ENCODE measurements at places on chromosomes 5 and 9.
A peak's percentile ranks its signal among the peaks of the same experiment; 100 is the strongest.

DNA sequence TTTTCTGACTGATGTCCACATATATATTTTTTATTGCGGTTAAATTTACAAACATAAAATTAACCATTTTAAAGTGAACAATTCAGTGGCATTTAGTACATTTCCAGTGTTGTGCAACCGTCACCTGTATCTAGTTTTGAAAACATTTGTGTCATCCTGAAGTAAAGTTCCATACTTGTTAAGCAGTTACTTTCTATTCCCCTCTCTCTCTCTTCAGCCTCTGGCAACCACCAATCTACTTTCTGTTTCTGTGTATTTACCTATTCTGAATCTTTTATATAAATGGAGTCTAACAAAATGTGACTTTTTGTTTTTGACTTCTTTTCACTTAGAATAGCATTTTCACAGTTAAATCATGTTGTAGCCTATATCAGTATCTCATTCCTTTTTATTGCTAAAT is 480.1 kb upstream of the SMARCA2 start:
- DNase-seq = no peak

DNA sequence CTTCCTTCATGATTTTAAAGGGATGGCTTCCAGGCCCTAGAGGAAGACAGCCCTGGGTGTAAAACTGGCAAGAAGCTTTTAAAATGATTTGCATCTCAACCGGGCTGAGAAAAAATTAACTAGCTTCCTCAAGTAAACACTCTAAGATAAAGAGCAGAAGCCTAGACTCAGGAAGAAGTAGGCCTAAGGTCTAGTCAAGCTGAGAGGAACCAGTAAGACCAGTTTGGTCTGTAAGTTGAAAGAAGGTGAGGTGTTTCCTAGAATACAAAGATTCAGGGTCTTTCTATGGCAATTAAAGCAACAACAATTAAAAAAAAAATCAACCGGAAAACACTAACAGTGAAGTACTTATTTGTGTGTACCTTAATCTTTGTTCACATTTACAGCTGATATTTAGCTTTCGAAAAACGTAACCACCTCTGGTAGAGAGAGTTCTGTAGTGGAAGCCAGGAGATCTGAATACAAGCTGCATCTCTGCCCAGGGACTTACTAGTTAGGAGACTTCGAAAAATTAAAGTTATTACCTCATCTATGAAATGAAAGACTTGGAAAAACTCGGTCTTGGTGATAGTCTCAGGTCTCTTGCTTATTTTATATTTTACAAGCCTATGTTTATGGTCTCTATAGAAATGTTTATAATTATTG is 75.7 kb downstream of the TUSC1 start:
- no peak for DNase-seq

- DNase-seq = no peak
Measured at GRCh38 chr5:150774145-150774544, 4.4 kb upstream of the SMIM3 start.

DNA sequence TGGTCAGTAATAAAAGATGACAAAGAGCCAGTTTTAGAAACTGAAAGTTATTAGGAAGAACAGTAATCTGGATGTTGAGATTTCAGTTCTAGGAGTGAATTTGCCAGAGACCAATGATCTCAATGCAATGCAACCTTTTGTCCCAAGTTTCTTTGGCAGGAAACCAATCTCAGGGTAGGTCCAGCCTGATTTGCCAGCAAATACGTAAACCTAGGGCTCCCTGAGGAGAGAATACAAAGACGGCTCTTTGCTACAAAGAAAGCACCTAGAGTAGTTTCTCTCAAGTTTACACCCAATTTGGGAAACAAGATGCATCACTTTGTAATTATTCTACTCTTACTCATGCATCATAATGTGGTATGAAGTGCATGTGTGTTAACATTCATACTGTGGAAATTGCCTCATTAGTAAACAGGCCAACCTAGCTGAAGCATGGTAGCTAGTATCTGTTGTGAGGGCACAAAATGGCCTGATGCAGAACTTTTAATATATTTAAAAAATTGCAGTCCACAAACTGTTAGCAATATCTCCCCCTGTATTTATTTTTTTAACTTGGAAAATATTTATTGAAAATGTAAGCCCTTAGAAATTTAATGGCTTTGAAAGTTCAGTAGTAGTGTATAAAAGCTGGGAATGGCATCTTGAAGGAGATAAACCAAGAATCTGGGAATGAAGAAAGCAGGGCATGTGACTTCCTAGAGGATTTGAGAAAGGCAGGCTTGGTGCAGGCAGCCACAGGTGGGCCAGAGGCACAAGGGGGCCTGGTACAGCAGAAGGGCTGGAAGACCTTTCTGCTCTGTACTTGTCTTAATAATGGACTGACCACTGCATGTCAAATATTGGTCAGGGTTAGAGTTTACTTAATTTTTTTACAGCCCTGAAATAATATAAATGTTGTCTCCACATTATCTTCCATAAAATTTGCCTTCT is 59.5 kb downstream of the MAST4 start:
- DNase-seq = no peak

GRCh38 chr5:54738118-54738972 is 220.8 kb downstream of the SNX18 start:
- DNase-seq = no peak

- no peak for DNase-seq
Measured at GRCh38 chr5:10503997-10504793, 59.7 kb upstream of the ANKRD33B start.

DNA sequence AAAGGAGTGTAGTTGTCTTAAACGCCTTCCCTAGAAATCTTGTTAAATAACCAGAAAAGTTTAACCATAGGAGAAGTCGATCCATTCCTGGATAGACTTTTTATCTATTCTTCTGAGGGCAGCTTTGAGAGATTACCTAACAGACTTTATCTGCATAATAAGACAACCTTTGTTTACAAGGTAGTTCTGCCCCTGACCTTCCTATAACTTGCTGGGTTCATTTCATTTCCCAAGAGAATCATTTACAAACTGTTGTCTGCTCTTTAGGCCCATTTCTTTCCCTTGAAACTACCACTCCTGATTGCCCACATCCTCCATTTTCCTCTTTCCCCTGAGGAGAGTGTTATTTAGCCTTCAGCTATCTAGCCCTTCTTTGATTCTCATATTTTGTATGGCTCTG is 65.9 kb upstream of the VPS13A start:
- DNase-seq = no peak

DNA sequence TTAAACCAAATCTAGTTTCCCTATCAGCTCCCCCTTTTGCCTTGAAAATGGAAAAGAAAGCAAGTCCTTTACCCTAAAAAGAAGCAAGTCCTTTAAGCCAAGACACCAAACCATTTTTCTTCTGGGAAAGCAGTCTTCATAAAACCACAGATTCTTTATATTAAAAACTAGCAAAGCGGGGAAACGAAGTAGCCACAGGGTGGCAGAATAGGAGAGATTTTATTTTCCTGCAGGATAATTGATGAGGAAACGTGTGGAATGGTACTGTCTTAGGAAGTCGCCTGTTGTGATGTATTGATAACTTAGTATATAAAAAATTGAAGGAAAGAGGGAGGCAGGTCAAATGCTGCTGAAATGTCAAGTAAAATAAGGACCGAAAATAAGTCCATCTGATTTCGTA is 41.1 kb downstream of the ZNF883 start:
- peak; percentile 8 for DNase-seq

GRCh38 chr5:9947944-9948343 is 301.7 kb downstream of the ATPSCKMT start:
- no peak for DNase-seq

DNA sequence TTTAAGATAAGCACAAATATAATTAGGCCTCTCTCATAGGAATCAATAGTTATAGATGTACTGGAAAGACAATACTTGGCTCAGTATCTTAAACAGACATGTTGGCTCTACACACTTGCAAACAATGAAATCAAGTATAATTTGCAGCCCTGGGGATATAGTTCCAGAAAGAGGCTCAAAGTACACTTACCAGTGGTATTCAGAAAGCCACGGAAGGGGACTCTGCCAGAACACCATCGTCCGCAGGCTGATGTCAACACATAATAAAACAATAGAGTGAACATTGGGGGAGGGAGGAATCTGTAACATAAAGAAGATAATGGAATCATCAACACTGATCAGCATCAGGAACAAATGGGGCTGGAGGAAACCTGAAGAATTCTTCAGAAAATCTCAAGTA is 31.2 kb upstream of the EBF1 start:
- DNase-seq = no peak

All from NCI-H524 treated with DMSO at 0.1 percent for 48 hours (cell line).